ENCODE measurements at places on chromosomes 1 and 21.

DNA sequence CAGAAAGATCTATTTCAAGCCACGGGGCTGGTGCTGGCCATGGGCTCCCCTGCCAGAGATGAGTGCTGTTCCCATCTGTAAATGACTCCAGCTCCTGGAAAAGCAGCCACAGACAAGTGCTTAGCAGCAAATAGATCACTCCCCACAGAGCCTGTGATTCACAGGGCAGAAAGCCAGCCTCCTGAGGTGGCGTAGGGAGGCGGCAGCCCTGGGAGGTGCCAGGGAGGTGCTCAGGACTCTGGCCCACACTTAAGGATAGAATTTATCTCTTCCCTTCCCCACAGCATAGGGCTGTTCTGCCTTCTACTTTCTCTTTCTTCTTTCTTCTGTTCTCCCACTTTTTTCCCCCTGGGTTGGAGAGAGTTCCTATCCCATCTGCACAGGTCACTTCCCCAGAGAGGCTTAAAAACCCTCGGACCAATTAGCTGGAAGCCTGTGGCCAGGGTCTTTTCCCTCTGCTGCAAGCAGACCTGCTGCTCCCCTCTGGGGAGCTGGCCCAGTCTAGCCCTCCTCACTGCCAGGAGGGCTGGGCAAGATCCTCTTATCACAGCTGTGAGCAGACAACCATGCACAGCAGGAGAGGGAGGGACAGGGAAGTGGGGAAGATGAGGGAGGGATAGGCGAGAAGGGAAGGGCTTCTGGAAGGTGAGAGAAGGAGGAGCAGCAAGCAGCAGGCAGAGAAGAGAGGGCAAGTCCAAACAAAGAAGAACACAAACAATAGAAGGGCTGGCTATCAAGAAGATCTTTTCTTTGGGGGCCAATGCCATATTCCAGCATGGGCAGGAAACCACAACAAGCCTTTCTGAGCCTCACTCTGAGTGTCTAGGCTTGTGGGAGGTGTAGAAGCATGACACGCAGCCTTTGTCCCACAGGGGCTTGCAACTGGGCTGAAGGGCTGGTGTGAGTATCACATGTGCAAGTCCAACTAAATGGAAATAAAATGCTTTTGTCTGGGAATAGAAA lies 41.0 kb downstream of the KCND3 start:
- peak; percentile 72 for DNase-seq

DNA sequence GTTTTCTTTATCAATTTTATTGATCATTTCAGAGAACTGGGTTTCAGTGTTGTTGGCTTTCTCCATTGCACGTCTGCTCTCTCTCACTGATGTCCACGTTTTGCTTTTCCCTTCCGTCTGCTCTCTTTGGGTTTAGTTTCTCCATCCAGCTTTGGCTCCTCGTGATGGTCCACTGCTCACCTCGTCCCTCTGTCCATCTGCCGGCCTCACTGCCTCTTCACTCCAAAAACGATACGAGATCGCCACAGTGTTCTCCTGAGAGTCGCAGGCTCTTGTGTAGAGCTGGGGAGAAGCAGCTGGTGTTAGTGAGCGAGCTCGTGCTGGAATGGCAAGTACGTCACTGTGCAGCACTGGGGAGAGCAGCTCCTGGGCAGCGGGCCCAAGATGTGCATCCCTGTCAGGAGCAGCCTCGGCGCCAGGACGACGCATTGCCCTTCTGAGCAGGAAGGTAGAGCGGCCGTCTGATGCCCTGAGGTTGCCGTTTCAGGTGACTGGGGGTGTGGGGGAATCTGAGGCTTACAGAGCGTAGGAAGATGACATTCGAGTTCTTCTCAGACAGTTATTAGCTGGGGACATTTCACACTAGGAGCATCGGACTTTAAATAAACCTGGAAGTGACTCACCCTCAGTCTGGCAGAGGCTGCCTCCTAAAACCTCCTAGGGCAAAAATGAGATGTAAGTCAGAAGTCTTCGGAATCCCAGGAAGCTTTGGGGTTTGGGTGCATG lies 31.4 kb upstream of the PCBP3 start:
- DNase-seq = no peak

DNA sequence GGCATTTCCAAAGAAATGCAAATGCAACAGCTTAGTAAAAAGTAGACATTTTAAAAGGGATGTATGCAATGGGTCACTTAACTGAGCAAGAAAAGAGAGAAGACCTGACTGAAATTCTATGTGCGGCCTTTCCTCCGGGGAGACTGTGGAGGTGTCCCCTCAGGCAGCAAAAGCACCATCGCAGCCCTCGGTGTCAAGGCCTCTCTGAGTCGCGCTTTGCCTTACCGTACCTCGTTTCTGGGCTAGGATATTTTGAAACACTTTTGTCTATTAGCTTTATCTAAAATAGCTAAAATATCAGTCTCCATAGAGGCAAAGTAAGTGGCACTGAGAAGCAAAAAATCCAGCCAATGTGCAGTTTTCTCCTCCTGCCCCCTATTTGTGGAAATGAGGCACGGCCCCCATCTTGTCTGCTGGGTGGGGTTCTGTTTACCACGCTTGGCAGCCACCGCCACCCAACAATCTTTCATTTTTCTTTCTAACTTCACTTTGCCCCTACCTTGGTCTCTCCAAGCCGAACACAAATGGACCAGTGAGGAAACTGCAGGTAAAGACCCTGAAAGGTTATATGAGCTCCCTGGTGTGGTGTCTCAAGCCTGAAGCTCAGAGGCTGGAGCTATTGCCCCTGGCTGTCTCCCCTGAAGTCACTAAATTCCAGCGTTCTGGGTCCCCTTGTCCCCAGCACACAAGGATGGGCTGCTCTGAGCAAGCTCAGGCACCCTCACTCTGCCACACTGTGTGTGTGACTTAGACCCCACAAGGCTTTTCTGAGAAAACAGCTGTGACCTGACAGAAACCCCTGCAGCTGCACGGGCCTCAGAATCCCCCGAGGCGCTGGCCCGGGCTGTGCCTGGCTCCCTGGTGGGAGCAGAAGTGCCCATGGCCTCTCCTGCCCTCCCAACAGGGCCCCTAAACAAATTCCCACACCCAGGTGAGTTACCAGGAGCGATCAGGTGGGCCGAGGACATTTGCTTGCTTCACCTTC lies 1.6 kb downstream of the CD247 start:
- DNase-seq = no peak

DNA sequence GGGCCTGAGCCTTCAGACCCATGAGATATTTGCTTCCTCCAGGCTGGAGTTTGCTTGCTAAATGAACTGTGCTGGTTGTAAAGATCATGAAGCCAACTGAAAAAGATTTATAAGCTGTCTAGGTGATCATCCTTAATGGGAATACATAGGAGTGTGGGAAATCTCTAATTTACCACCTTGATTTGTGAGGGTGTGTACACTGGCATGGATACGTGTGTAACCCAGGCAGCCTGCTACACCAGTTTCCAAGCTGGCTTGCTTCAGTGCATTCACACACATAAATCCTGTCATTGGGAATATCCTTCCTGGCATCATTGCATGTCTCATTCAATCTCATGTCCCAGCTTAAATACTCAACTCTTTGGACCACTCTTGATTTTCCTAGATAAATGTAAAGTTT lies 57.6 kb upstream of the GNG12 start:
- no peak for DNase-seq

GRCh38 chr1:5903680-5904079 lies 88.5 kb downstream of the NPHP4 start:
- DNase-seq = no peak

GRCh38 chr1:11629184-11630016 lies 24.8 kb downstream of the FBXO2 start:
- DNase-seq = no peak

GRCh38 chr1:90187323-90187585 lies 192.3 kb downstream of the ZNF326 start:
- no peak for DNase-seq

- DNase-seq = no peak
Measured at GRCh38 chr1:87953121-87953520, 624.4 kb downstream of the LMO4 start.

DNA sequence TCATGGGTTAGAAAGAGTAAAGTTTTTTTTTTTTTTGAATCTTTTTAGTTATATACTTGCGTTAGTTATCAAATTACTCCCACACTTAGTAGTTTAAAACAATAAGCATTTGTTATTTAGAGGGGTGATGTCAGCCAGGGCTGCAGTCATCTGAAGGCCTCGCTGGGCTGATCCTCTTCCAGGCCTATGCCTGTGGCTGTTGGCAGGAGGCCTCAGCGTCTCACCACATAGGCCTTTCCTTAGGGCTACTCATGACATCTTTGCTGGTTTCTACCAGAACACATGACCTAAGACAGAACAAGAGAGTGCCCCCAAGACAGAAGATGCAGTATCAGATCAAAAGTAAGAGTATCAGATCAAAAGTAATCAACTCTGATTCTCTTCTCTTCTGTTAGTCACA lies 167.4 kb downstream of the HHAT start:
- no peak for DNase-seq

- DNase-seq = no peak
Measured at GRCh38 chr1:103273106-103273505, 164.8 kb upstream of the COL11A1 start.

- DNase-seq = no peak
Measured at GRCh38 chr1:193408782-193409293, 222.4 kb upstream of the B3GALT2 start.

DNA sequence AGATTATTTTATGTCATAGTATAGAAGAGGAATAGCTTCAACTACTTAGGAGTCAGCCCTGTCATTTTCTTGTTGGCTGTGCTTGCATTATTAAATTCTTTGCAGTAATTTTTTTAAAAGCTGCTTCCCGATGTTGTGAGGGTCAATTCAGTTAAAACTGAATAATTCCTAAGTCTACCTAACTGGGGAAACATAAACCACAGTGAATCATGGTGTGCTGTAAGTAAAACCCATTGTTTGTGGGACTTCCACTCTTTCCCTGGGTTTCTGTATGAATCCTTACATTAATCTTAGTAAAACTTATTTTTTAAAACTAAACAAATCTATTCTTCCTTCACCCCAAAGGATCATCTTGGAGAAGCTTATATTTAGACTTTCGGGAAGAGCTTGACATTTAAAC lies 4.4 kb downstream of the SUCO start:
- DNase-seq = no peak

DNA sequence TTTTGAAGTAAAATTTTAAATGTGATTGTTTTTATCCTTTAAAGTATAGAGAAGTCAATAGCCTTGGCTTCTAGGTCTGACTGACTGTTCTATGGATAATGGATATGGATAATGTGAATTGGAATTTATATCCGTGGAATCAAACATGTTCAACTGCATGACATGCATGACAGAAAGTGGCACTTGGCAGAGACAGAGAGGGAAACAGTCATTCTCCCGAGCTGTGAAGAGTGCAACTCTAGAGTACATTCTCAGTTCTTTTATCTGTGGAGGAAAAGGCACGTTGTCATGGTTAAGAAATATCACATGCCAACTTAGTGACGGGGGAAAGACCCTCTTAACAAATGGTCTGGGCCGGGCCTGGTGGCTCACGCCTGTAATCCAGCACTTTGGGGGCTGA lies 67.0 kb downstream of the KIF26B start:
- no peak for DNase-seq

DNA sequence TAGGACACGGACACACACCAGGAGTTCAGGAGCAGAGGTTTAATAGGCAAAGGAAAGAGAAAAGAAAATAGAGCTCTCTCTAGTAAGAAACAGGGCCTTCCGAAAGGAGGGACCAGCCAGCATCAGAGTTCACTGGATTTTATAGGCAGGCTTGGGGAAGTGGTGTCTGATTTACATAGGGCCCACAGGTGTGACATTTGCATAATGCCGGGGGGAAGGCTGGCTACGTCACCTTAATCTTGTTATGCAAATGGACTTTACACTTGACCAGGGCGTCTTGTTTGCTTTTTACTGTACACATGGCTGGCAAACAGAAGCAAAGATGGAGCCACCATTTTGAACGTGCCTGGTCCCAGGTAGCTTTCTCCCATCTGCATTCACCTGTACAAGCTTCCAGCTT lies at the start of gene OR14A16:
TSS of gene OR14A16 (minus strand) at position 97 of the 400 bp plus-strand sequence. CDS start 8,390 bp downstream, outside the sequence.
- no peak for DNase-seq

- no peak for DNase-seq
Measured at GRCh38 chr1:240201931-240202330, 110.2 kb downstream of the FMN2 start.

DNA sequence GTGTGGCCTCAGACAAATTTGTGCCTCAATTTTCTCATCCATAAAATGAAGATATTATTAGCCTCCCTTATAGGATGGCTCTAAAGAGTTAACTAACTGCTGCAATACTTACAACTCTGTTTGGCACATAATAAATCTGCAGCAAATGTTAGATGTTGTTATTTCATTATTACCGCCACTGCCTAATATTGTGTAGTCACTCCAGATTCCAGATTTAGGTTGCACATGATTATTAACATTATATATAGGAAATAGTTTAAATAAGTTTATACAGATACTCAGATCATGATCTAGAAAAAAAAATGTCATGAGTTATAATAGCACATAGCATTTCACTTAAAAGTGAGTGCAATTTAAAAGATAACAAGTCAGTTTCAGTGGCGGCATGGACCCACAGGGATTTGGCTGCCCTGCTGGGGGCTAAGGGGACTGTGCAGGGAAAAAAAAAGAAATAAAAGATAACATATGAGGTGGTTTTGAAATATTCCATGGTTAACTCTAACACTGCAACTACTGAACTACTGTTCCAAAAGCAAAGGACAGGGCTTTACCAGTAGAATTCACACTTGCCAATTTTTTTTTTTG lies 170.4 kb downstream of the TGFBR3 start:
- no peak for DNase-seq

- DNase-seq = no peak
Measured at GRCh38 chr1:154775621-154776605, 94.2 kb downstream of the KCNN3 start.

- DNase-seq = no peak
Measured at GRCh38 chr1:218679988-218680748, 335.0 kb downstream of the TGFB2 start.
